ENCODE measurements at places on chromosomes 11 and 22.

DNA sequence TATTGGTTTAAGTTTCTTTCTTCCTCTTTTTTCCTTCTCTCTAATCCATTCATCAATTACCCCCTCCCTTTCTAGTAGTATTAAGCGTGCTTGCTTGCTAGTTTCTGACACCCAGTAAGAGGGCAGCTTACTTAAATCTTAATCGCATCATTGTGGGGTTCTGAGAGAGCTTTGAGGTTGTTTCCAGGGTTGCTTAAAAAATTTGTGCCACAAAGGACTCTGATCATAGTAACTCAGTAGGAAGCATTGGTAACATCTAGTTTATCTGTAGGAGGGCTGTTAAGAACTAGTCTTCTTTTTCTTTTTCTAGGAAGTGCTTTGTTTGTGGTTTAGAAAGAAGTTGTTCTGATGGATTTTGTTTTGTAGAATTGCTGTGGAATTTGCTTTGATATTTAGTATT is 45.3 kb downstream of the TMEM135 start:
- DNase-seq, result no peak

- no peak for DNase-seq
Measured at GRCh38 chr11:83827520-83827919, 541.4 kb upstream of the CCDC90B start.

DNA sequence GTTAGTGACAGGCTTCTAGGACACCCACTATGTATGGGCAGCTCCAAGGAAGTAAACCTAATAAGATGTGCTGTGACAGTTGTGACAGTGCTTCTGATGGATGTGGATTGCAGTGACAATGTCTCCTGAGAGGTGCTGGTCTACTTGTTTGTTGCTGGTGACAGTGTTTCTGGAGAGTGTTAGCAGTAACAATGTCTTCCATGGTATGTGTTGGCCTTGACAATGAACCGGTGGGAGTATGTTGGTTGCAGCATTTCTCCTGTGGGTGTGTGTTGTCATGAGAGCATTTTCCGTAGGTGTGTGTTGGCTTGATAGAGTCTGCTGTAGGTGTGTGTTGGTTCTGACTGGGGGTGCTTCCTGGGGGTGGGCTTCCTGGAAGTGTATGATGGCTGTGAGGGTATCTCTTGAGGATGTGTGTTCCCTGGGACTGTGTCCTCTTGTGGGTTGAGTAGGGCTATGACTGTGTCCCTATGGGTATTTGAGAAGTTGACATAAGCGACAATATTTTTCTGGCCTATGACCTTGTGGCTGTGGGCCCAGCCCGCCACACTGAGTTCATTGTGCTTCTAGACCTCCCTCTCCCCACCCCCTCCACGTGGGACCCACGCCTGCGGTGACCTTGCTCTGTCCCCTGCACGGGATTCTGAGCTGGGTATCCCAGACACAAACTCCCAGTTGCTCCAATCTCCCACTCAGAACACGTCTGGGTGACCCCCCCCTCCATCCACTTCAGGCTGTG is 1.2 kb downstream of the DCHS1 start:
- DNase-seq, result no peak

GRCh38 chr11:11291041-11292015 is 61.7 kb downstream of the CSNK2A3 start:
- no peak for DNase-seq

DNA sequence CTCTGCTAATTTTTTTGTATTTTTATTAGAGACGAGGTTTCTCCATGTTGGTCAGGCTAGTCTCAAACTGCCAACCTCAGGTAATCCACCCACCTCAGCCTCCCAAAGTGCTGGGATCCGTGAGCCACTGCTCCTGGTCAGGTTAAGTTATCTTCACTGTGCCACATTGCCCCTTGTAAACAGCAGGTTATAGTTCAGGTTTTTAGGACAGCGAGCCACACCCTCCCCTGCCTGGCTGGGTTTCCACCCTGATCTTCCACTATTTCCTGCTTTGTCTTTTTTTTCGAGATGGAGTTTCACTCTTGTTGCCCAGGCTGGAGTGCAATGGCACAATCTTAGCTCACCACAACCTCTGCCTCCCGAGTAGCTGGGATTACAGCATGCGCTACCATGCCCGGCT is 16.1 kb downstream of the ACO2 start:
- no peak for DNase-seq

DNA sequence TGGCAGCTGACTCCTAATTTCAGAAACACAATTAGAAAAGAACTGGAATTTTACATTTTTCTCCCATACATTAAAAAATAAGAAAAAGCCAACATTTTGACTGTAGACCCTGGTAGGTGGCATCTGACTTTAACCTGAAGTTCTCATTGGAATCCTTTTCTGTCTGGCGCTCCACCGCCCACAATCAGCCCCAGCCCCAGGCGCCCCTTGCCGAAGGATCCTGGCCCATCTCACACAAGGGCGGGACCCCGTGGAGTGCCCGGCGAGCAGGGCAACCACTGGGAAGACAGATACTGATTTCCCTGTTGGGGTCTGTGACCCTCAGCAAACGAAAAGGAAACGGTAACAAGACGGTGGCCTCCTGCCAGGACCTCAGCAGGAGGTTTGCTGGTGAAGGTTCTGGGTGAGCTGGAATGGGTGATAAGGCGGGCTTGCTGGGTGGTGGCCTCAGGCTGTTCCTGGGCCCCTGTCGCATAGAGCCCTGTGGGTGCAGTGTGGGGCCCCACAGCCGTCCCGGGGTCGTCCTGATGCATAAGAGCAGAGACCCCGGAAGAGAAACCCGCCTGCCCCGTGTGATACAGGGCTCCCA is 15.7 kb downstream of the TSPO start:
- no peak for DNase-seq

DNA sequence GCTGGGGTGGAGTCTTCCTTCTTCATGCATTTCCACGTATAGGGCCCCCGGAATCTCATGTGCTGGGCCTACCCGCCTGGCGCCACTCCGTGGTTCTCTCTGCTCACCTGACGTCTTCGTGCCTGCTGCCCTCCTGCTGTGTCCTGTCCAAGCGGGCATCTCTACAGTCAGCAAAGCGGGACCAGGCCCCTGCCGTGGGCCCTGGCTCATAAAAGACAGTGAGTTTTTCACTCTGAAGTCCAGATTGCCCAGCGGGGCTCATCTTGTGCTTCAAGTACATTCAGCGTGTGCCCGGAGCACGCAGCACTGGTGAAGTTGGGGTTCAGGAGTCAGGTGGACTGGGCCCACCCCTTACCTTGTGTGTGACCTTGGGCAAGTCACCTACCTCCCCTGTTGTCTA is 17.4 kb downstream of the C11orf24 start:
- DNase-seq, result no peak

DNA sequence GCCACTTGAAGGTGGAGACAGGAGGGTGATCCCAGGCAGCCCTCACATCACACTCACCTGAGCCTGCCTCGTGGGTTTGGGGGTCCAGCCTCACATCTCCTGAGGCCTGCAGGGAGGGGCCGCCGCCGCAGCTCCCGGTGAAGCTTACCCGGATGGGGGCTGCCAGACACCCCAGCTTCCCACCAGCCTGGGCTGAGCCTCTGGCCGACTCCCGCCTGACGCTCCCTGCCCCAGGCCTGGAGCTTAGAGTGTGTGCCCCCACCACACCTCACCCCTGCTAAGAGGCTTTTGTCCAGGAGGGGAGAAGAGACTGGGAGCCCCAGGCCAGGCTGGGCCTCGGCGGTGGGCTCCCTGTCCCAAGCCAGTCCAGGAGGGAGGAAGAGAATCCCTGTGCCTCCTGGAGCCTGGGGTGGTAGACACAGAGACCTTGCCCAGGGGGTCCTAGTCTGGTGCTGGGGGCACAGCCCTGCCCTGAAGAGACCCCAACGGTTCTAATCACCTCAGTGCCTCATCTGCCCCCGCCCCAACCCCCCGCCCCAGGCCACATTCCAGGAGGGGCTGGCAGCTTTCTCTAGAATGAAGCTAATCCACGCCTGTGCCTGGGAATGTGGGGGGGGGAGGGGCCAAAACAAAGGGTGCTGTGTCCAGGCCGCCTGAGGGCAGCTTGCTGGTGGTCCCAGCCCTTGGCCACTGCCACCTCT is at the start of gene SLC16A8:
TSS of gene SLC16A8 (minus strand) at position 254 of the 701 bp plus-strand sequence. CDS start 1,311 bp downstream, outside the sequence.
- no peak for DNase-seq

- DNase-seq, result no peak
Measured at GRCh38 chr22:46734830-46735453, 3.1 kb downstream of the CERK start.

DNA sequence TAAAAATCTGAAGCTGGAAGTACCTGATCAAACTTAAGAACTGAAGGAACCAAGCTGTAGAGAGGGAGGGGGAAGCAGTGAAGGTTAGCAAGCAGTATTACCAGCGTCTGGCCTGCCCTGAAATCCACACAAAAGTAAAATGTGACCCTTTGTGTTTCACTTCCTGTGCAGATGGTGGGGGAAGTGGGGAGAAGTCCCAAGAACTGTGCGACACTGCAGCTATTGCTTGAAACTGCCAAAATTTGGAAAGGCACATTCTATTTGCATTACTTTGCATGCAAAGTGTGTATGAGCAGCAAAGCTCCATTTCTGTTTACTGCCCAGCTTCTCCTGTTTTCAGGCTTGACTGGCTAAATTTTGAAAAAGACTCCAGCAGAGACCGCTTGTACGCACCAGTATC is 72.1 kb upstream of the BMAL1 start:
- peak; percentile 58 for DNase-seq

DNA sequence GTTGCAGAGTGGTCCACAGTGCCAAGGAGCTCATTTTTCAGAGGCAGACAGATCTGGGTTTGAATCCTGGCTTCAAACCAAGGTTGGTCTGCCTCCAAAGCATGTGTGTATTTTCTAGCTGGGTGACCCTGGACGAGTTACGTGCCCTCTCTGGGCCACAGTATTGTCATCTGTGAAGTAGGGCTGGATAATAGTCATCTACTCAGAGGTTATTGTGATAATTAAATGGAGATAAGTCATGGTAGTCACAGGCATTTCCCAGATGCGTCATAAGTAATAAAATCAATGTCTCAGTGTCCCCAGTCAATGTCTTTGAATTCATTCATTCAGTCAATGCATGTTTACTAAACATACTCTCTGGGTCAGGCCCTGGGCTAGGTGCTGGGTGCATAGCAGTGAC is 8.6 kb downstream of the OMP start:
- no peak for DNase-seq

DNA sequence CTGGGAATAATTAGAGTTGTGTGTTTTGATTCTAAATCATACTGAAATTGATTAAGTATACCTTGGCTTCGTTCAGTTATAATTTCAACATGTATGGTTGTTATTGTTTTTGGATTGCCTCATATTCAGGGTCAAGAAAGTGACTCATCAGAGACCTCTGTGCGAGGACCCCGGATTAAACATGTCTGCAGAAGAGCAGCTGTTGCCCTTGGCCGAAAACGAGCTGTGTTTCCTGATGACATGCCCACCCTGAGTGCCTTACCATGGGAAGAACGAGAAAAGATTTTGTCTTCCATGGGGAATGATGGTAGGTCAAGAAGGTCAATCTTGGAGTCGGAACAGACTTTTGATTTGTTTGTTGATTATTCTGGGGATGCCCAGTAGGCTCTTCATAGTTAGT is 40.4 kb downstream of the KMT2A start:
- DNase-seq, result no peak

GRCh38 chr11:116202922-116203321 is 569.9 kb downstream of the BUD13 start:
- DNase-seq, result no peak

DNA sequence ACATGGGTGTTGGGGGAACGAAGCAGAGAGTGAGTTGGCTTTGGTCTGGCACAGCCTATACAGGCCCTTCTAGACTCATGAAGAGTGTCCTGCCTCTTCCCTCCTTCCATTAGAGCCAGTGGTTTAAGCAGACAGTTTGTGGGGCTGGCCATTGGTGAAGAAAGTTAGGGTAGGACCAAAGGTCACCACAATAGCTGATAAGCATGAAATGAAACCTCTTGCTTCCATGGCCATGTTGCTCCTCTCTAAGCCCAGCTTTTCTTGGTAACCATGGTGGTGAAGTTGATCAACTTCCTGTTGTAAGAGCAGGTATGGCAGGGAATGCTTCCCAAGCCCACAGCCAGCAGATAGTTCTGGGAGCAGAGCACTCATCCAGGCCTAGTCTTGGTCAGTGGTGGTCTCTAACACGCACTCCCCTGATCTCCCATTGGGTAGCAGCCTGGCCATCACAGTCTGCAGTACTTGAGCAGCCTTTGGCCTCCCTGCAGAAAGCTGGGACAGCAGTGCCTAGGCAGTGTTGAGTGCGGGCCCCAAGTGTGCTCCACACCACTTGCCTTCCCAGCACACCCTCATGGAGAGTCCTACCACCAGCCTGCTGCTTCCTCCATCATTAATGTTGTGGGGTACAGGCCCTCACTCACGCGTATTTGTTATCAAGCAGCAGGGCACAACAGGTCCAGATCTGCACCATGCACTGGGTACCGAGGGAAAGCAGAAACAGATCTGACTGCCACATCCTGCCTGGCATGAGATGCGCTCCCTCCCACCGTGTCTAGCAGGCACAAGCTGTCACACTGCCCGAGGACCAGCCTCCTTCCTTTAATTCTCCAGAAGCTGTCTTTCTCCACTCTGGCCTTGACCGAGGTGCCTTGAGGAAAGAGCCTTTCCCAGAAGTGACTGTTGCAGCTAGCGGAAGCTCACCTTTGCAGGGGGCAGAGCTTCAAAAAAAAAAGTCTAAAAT is 65.8 kb upstream of the SUSD2 start:
- no peak for DNase-seq

GRCh38 chr11:132804258-132804657 is 728.0 kb downstream of the OPCML start:
- no peak for DNase-seq

DNA sequence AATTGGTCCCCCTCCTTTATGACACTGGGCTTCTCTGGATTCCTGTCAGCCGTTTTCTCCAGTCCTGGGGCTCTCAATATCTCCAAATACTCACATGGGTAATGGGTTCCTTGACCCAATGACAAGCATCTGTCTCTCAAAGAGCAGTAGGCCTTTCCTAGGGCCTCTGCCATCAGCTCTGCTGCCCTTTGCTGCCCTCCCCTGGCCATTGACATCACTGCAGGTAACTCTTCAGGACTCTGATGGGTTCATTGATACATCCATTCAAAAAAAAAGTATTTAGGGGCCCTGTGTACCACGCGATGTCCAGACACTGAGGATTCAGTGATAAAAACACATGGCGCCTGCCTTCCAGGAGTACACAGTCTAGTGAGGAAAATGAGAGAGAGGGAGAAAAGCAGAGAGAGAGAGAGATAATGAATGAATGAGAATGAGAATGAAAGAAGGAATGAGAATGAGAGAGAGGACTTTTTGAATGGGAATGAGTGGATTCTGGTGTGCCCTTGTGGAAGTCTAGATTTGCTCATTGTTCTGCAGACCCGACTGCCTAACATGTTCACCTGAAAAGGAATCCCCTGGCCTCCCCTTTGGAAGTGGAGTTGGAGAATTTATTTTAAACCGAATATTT is 42.6 kb upstream of the OLFML1 start:
- DNase-seq, result no peak

- DNase-seq, result no peak
Measured at GRCh38 chr11:61846362-61847020, 18.4 kb downstream of the FADS2 start.

- DNase-seq, result no peak
Measured at GRCh38 chr11:119421941-119422808, 797 bp downstream of the THY1 start.

Data from NCI-H1048 (cell line).